Activated CD4-positive, alpha-beta T cell treated with anti-CD3 and anti-CD28 coated beads, Interleukin-2, amount 10 ng/mL, durations not matched to agents 7 days and 5 days (primary cell): ENCODE measurements at places on chromosomes 1 and 21. TPM values are rescaled to one million over a fixed set of nuclear protein-coding genes. Genes with fewer than 3 reads are reported as not detected.

DNA sequence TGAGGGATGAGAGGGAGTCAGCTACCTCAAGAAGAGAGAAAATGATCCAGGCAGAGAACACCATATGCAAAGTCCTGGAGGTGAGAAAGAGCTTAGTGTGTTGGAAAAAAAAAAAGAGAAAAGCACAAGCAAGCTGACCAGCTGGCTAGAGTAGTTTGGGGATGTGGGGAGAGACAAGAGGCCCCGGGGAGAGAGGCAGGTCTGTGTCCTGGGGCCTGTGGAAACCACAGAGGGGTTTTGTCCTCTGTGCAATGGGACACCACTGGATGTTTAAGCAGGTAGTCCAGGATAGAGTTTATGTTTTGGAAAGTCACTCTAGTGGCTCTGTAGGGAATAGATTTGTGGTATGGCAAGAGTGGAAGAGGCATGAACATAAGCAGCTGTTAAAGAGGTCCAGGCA lies 14.4 kb upstream of the CHI3L1 start:
- H3K27me3 ChIP-seq = peaks cover 20% of the 10 kb centered on the region
- no peak for DNase-seq
- H3K4me1 ChIP-seq = no peaks in the 10 kb centered on the region
- H3K4me3 ChIP-seq = no peak overlapping the region
- no peak overlapping the region for H3K27ac ChIP-seq

DNA sequence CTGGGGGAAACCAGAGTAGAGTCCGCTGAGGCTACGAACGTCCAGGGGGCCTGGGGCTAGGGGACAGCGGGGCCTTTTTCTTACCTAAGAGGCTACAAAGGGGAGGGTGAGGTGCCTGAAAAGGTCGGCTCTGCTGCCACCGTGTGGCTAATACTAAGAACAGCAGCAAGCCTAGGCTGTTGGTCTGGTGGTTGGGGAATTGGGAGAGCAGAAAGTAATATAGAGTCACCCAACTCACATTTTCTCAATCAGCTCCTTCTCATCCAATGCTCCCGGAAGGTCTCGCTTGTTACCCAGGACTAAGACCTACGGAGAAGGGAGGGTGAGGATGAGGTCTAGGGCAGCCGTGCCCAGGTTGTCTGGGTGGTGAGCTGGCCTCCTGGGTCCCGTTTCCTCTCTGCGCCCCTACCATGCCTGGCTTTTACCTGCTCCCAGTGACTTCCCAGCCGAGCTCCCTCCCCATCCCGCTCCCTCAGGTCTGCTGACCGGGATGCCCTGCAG lies 9.3 kb downstream of the ARL8A start:
- no peak overlapping the region for H3K27ac ChIP-seq
- no peaks in the 10 kb centered on the region for H3K27me3 ChIP-seq
- peak; percentile 62 for DNase-seq
- H3K4me1 ChIP-seq = no peaks in the 10 kb centered on the region
- H3K4me3 ChIP-seq = no peak overlapping the region
- H3K36me3 ChIP-seq = peaks cover 17% of the 10 kb centered on the region

The SUSD4 gene
- 4.8 TPM for total RNA-seq

The CLIC6 gene
- total RNA-seq = not detected
